Stimulated activated CD8-positive, alpha-beta memory T cell treated with anti-CD3 and anti-CD28 coated beads, Interleukin-7, amount 100 ng/mL, for 4 hours (primary cell): ENCODE measurements at places on chromosomes 2 and 18.

DNA sequence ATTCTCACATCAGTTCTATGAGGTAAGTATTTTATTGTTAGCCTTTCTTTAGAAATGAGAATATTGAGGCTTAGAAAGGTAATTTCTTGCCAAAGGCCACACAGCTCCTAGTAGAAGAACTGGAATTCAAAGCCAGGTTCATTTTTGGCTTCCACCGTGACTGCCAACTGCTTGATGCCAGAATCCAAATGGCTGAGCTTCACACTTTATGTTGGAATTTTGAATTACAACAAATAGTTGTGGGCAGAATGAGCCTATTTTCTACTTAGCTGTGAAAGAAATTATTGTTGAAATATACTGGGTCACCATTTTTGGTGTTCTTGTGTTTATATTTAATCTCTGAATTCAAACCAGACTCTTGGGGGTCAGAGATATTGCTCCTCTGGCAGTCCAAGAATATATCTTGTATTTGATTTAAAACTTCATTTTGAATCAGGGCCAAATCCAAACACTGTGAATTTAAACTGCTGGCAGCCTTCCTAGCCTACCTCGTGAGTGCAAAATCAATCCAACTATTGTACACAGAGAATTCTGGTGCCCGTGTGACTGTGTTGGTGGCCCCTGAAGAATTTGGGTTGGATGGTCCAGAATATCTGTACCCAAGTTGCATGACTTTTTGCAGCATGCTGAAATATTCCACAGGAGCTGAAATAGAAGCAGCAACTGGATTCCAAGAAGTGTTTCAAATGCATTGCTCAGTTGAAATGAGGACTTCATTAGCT is 35.6 kb upstream of the LPIN1 start:
- DNase-seq, result no peak

GRCh38 chr2:150204451-150204850 is 283.0 kb downstream of the RND3 start:
- DNase-seq, result no peak

GRCh38 chr2:152465541-152465940 is 130.6 kb downstream of the FMNL2 start:
- no peak for DNase-seq

GRCh38 chr2:72896446-72896845 is 9.2 kb downstream of the SPR start:
- DNase-seq, result no peak

GRCh38 chr18:2642771-2643170 is 12.8 kb upstream of the SMCHD1 start:
- DNase-seq, result no peak

- DNase-seq, result no peak
These were observed 78.0 kb upstream of the TANC1 start for GRCh38 chr2:158890296-158890905.

DNA sequence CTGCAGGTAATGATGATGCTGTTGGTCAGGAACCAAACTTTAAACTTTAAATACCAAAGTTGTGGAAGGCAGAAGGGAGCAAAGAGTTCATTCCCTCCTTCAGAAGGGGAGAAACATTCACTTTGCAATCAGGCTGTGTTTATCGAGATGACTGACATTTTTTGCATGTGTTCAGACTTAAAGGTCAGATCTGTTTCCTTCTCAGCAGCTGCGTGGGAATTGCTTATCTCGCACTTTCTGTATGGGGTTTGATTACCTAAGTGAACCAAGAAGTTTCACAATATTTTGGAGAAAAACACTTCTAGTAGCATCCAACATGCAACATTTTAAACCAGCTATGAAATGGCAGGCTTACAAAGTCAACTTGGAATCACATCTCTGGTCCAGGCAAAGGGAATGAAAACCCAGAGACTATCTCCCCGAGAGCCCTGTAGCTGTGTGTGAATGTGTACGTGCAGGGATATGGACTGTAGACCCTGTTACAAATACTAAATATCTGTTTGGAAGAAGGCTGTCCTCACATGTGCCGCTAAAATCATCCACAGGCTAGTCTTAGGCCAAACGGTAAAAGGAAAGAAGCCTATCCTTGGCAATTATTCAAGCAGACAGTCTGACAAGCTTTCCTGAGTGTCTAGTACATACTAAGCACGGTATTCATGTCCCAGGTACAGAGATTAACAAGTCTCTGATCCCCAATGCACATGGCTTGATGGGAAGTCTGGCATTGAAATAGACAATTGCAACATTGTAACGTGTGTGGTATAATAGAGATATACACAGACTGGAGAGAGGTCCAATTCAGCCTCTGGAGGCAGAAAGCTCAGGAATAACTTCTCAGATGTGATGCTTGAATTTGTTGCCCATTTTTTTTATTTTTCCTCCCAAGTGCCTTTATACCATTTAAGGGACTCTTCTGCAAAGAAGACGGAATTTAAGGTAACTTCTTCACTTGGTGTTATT is 483.1 kb downstream of the DPP10 start:
- no peak for DNase-seq

- no peak for DNase-seq
These were observed 328.3 kb downstream of the LRATD1 start for GRCh38 chr2:14960686-14961324.

GRCh38 chr2:216596980-216597509 is 36.2 kb upstream of the IGFBP2 start:
- no peak for DNase-seq

DNA sequence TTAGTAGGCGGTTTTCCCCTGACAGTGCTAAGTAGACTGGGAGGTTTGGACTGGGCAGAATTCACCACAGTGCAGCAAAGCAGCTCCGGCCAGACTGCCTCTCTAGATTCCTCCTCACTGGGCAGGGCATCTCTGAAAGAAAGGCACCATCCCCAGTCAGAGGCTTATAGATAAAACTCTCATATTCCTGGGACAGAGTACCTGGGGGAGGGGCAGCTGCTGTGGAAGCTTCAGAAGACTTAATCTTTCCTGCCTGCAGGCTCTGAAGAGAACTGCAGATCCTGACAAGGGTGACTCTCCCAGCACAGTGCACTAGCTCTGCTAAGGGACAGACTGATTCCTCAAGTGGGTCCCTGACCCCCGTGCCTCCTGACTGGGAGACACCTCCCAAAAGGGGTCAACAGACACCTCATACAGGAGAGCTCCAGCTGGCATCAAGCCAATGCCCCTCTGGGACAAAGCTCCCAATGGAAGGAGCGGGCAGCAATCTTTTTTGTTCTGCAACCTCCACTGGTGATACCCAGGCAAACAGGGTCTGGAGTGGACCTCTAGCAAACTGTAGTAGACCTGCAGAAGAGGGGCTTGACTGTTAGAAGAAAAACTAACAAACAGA is 266.8 kb upstream of the CRIM1 start:
- no peak for DNase-seq

- DNase-seq, result no peak
These were observed 16.2 kb downstream of the TOGARAM2 start for GRCh38 chr2:28997237-28997846.

DNA sequence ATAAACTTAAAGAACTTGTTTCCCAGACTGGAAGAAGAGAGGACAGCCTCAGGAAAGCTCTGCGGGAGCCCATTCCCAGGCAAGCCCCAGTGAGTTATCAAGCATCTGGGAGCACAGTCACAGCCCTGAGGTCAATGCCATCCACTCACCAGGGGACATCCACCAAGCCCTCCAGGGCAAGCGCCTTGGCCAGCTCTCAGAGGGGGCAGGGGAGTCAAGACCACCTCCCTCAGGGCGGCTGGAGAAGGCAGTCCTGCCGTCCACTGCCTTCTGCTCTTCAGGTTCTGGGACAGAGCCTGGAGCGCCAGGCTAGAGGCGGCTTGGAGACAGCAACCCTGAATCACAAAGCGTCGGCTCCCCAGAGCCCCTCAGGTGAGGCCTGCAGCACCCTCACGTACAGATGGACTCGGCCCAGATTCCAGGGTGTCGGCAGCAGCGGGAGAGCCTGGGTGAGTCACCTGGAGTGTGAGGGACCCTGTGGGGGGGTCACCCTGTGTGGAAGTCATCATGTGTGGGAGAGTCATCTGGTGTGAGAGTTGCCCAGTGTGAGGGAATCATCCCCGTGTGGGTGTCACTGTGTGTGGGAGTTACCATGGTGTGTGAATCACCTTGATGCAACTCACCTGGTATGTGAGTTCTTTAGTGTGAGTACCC is 100.9 kb upstream of the TEX51 start:
- DNase-seq, result no peak

DNA sequence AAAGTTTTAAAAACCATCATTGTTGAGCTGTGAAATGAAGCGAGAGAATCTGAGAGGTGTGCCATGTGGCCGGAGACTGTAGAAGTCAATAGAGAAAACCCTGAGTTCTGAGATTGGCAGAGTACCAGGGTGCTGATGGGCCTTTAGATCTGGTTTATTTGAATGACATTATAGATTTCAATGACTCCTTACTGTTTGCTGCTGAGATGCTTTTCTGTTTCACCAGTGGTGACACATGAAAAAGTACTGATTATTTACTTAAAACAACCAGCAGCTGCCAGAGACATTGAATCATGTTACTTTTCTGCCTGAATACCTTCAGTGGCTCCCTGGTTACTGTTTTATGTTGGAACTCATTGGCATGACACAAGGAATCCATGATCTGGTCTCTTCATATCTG is 602.7 kb upstream of the ZNF804A start:
- no peak for DNase-seq

DNA sequence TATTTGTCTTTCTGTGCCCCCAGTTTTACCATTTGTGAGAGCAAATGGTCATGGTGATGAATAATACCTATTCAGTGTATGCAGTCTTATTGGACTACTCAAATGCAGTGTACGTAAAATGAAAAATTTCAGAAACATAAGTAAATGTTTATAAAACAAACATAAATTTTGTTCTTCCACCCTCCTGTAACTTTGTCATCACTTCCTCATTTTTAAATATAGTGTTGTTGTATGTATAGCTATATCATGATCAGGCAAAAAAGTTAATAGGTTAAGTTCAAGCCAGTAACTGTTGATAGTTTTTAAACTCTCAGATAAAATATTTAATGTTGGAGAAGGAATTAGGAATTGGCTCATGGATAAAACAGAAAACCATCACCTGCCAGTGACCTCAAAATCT is 93.2 kb downstream of the KLF7 start:
- DNase-seq, result no peak

DNA sequence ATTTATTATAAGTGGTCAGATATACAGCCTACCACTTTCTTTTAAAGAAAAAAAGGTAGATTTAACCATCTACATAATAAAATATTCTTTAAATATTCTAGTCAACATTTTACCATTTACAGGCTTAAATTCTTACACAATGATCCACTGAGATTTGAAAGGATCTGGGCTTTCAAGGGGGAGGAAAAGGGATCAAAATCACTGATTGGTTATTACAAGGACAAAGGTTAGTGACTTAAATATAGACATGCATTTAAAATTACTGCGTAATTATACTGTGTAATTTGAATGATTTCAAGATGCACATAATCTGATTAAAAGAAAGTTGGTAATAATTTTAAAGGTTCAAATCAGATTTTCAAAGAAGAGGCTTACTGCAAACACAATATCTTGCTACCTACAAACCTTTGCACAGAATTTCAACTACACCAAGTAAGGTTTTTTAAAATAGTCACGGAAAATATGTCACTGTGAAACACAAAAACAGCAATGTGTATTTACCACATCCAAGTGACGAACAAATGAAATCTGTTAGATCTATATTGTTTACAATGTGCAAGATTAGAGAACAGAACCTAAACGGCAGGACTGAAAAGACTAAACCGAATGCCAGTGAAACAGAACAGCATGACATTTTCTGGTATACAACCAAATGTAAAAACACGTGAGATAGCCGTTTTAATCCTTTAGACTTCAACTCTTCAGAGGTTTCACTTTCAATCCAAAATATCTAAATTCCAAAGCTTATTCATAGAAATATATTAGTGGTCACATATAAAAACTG is 40.8 kb downstream of the RTN4 start:
- no peak for DNase-seq

- DNase-seq, result no peak
These were observed 64.4 kb downstream of the LCLAT1 start for GRCh38 chr2:30511122-30512083.

DNA sequence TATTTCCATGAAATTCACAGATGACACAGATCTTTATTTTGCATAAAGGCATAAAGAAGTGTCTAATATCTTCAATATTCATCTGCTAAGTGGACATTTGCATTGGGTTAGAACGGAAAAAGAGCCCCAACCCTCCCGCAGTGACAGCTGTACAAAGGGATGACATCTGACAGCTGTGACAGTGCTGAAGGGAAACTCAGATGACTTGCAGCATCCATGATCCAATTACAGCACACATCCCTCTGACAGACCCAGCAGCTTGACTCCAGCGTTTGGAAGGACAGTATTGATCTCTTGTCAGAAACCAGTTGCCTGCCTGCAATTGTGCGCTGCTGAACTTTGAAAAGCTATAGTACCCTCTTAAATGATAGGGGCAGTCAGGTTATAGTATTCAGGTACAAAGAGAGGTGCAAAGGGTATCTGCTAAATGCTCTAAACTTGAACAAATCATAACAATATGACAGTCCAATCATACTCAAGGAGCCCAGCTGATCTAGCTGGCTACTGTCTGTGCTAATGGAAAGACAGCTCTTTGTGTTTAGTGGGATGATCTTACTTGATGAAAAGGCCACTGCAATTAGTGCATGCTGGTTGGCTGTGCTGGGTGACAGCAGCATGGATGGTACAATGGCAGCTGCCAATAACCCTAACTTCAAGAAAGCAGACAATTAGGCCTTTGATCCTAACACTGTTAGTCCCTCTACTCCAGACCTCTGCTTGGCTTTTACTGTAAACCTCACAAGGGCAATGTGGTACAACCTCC is 599.2 kb downstream of the NR4A2 start:
- no peak for DNase-seq
